ENCODE measurements at places on chromosomes 2 and 18.

GRCh38 chr2:109260886-109261700 lies 132.1 kb downstream of the SH3RF3 start:
- no peak for DNase-seq
- H3K36me3 ChIP-seq: no peaks in the 10 kb centered on the region
- no peaks in the 10 kb centered on the region for H3K4me1 ChIP-seq

DNA sequence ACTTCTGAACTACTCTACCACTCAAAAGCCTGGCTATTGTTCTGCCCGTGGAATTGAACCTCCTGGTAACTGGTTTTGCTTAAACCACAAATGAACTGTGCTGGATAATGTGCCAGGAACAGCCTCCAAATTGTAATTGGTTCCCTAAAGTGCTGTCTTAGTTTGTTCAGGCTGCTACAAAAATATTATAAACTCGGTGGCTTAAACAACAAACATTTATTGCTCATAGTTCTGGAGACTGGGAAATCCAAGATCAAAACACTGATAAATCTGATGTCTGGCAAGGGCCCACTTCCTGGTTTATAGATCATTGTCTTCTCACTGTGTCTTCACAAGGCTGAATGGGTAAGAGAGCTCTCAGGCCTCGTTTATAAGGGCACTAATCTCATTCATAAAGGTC lies 149.2 kb upstream of the NCKAP5 start:
- H3K27ac ChIP-seq: no peak overlapping the region
- H3K4me3 ChIP-seq: no peak overlapping the region
- no peaks in the 10 kb centered on the region for H3K36me3 ChIP-seq

- no peaks in the 10 kb centered on the region for H3K27me3 ChIP-seq
- no peak for DNase-seq
- no peaks in the 10 kb centered on the region for H3K4me1 ChIP-seq
- no peak overlapping the region for H3K27ac ChIP-seq
- H3K4me3 ChIP-seq: no peak overlapping the region
- no peaks in the 10 kb centered on the region for H3K36me3 ChIP-seq
Observed at GRCh38 chr18:28834889-28835288, 658.0 kb upstream of the CDH2 start.

GRCh38 chr2:164887434-164888144 lies 46.0 kb upstream of the COBLL1 start:
- H3K27me3 ChIP-seq: peaks cover 4% of the 10 kb centered on the region
- no peak overlapping the region for H3K27ac ChIP-seq
- no peak overlapping the region for H3K4me3 ChIP-seq

DNA sequence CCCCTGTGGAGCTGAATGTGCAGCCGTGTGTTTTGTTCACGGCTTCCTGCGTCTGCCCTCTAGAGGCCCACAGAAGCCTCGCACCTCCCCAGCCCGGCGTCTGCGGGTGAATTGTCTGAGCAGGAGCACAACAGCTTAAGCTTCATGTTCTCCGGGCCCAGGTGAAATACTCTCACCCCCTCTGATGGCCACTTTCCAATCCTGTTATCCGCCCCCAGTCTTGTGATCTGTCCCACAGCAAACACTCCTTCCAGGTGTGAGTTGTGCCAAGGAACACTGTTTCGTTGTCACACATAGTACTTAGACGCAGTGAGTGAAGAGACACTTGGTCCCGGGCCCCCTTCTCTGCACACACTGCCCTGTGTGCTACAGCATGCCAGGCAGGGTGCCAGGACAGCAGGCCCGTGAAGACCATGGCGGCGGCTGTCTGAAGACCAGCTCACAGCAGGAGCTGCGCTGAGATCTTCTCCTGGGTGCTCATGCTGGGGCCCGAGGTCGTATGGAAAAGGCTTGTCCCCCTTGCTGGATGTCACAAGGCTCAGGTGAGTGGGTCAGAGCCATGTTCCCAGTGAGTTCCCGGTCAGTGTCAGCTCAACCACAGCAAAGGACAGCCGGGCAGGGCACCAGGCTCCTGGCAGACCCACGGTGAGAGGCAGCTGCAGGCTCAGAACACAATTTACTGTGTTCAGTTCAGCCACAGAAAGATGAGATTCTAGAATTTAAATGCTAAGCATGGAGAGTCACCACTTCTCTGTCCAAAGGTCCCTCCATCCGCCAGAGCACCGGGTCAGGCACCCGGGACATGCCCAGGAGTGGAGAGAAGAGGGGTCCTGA lies 6.8 kb upstream of the PXDN start:
- peak; percentile 36 for DNase-seq
- no peaks in the 10 kb centered on the region for H3K36me3 ChIP-seq
- H3K27me3 ChIP-seq: peaks cover 19% of the 10 kb centered on the region
- peaks cover 4% of the 10 kb centered on the region for H3K4me1 ChIP-seq
- H3K4me3 ChIP-seq: no peak overlapping the region

GRCh38 chr2:234705108-234705507 lies 208.2 kb upstream of the ARL4C start:
- peaks cover 13% of the 10 kb centered on the region for H3K27me3 ChIP-seq
- DNase-seq: no peak
- H3K4me1 ChIP-seq: peaks cover 2% of the 10 kb centered on the region
- H3K4me3 ChIP-seq: no peak overlapping the region
- no peak overlapping the region for H3K27ac ChIP-seq
- no peaks in the 10 kb centered on the region for H3K36me3 ChIP-seq

DNA sequence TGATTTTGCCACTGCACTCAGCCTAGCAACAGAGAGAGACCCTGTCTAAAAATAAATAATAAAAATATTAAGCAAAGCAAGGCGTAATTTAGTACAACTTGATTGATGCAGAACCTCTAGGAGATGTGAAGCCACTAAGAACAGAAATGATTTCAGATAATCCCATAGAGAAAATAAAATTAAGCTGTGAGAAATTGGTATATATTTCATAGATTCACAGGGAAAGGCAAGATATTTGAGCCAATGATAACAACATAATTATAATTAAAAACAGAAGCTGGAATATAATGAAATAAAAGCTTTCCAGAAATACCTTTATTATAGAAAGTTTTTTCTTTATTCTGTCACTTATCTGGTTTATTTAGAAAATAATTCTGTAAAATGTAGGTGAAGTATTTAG lies 88.9 kb upstream of the GULP1 start:
- no peaks in the 10 kb centered on the region for H3K36me3 ChIP-seq
- no peak for DNase-seq
- no peaks in the 10 kb centered on the region for H3K27me3 ChIP-seq
- no peak overlapping the region for H3K4me3 ChIP-seq
- no peak overlapping the region for H3K27ac ChIP-seq

- DNase-seq: no peak
- no peaks in the 10 kb centered on the region for H3K27me3 ChIP-seq
- H3K4me3 ChIP-seq: no peak overlapping the region
- H3K4me1 ChIP-seq: no peaks in the 10 kb centered on the region
- H3K27ac ChIP-seq: no peak overlapping the region
- no peaks in the 10 kb centered on the region for H3K36me3 ChIP-seq
Observed at GRCh38 chr2:106798826-106799552, 87.0 kb downstream of the ST6GAL2 start.

DNA sequence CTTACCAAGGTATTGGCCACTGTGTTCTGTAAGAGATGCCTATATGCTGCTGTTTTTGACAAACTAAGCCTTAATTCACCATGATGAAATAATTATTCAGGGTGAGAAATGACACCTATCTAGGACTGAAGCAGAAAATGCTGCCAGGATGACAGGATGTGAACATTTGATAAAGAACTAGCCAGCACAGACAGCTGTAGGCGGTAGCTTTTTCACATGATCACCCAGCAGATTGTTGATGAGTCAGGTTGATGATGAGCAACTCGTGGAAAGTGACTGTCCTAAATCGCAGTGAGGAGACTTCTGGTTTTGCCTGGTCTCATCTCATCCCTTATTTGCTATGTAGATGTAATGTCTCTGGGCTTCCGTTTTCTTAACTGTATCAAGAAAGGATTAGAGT lies 144.1 kb downstream of the PRPF40A start:
- H3K4me1 ChIP-seq: peaks cover 10% of the 10 kb centered on the region
- peaks cover 14% of the 10 kb centered on the region for H3K27me3 ChIP-seq
- H3K4me3 ChIP-seq: no peak overlapping the region
- peak overlapping the region; percentile 35 for H3K27ac ChIP-seq
- H3K36me3 ChIP-seq: no peaks in the 10 kb centered on the region

DNA sequence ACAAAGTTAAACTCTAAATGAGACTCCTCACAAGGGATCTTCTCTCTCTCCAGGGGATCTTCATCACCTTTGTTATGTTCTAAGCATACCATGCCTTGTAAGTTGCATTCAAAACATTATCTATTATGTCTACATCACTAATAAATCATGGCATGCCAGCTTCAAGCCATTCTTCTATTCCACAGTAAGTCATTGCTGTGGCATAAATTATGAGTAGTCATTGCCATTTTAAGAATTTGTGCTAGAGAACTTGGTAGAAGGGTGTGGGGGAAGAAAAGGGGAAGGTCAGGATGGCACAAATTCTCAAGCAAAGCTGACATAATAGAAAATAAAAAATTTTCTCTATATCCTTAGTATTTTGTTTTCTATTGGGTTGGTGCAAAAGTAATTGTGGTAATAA lies 33.5 kb downstream of the BARD1 start:
- no peaks in the 10 kb centered on the region for H3K4me1 ChIP-seq
- peaks cover 46% of the 10 kb centered on the region for H3K36me3 ChIP-seq
- H3K4me3 ChIP-seq: no peak overlapping the region
- H3K27ac ChIP-seq: no peak overlapping the region
- no peaks in the 10 kb centered on the region for H3K27me3 ChIP-seq
- DNase-seq: no peak

GRCh38 chr2:169860149-169860548 lies 32.9 kb downstream of the UBR3 start:
- no peak for DNase-seq
- H3K4me1 ChIP-seq: peaks cover 15% of the 10 kb centered on the region
- no peak overlapping the region for H3K27ac ChIP-seq
- no peak overlapping the region for H3K4me3 ChIP-seq

DNA sequence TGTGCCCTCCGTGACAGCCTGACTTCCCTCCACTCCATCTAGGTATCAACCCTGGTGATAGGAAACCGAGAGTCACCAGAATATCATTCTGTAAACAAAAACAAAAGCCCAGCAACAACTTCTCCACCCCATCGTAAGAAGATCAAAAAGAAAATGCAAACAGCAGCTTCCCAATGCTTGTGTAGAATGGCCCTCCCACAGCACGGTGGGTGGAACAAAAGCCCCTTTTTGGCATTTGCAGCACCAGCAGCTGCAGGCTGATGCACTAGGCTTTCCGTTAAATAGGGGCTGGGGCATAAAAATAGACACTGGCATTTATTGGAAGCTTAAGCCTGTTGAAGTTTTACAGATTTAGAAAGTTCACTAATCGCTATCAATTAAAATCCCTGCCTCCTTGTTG lies 513.0 kb downstream of the GALR1 start:
- DNase-seq: no peak
- no peak overlapping the region for H3K27ac ChIP-seq
- no peaks in the 10 kb centered on the region for H3K36me3 ChIP-seq

GRCh38 chr2:14996351-14997014 lies 364.0 kb downstream of the LRATD1 start:
- H3K4me3 ChIP-seq: no peak overlapping the region
- no peak overlapping the region for H3K27ac ChIP-seq
- no peak for DNase-seq
- no peaks in the 10 kb centered on the region for H3K4me1 ChIP-seq

DNA sequence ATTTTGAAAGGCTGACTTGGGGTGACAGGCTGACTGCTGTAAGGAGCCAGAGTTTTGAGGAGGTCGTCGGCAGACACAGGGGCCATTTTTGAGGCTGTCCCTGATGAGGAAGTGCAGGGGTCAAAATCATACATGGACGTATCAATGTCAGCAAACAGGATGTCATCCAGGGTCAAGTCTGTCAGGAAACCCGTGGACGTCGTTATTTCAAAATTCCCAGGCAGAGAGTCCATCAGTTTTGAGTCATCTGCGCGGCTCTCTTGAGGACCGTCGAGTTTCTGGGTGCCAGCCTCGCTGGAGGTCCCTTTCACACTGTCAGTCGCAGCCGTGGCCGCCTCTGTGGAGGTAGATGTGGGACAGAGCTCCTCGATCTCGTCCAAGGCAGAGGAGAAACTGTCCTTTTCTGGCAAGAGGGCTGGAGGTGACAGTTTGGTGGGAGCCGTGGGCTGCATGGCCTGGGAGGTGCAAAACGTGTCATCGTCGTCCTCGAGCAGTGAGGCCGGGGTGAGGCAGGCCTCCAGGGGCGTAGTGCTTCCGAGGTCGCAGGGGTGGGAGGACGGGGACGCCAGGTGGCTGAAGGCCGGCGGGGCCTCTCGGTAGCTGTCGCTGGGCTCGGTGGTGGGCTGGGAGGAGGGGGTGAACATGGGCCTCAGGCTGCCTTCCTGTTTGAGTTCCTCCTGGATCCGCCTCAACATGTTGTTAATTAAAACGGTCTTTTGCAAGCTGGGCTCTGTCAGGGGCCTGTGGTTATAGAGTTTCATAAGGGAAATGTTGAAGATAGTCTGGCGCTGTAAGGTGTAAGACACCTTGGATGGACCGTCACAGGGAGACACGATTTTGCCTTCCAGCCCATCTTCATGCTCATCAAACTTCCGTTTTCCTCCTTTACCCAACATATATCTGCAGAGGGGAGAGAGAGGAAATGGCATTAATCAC lies 17.5 kb downstream of the SERTAD2 start:
- H3K36me3 ChIP-seq: peaks cover 16% of the 10 kb centered on the region
- peak overlapping the region; percentile 52 for H3K27ac ChIP-seq
- H3K4me3 ChIP-seq: peak overlapping the region; percentile 24
- no peak for DNase-seq

- no peaks in the 10 kb centered on the region for H3K4me1 ChIP-seq
- H3K27ac ChIP-seq: no peak overlapping the region
- H3K36me3 ChIP-seq: no peaks in the 10 kb centered on the region
- no peak overlapping the region for H3K4me3 ChIP-seq
Observed at GRCh38 chr18:36711813-36712444, 116.9 kb downstream of the TPGS2 start.

GRCh38 chr2:46232860-46233259 lies 64.3 kb upstream of the EPAS1 start:
- no peak overlapping the region for H3K27ac ChIP-seq
- H3K27me3 ChIP-seq: no peaks in the 10 kb centered on the region
- no peak for DNase-seq
- H3K4me3 ChIP-seq: no peak overlapping the region
- peaks cover 38% of the 10 kb centered on the region for H3K4me1 ChIP-seq

DNA sequence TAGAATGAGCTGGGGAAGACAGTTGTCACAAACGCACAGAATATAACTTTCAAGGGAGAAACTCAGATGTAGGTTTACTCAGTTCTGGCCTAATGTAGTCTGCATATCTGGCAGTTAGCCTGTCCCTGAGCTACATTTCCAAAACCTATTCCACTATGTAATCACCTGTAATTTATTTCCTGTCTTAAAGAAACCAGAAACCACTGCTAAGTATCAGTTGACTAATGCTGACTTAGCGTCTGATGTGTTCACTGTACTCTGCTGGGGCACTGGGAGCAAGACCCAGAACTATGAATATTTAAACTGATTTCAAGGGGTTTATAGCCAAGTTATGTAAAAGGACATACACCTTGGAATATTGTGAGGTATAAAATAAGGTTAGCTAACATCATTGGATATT lies 1995.2 kb upstream of the PIK3C3 start:
- H3K36me3 ChIP-seq: no peaks in the 10 kb centered on the region
- H3K27ac ChIP-seq: no peak overlapping the region
- H3K27me3 ChIP-seq: no peaks in the 10 kb centered on the region
- no peak for DNase-seq
- no peak overlapping the region for H3K4me3 ChIP-seq

- no peak for DNase-seq
- H3K27me3 ChIP-seq: no peaks in the 10 kb centered on the region
- no peak overlapping the region for H3K27ac ChIP-seq
- H3K4me3 ChIP-seq: no peak overlapping the region
- H3K36me3 ChIP-seq: no peaks in the 10 kb centered on the region
- no peaks in the 10 kb centered on the region for H3K4me1 ChIP-seq
Observed at GRCh38 chr2:100482741-100483140, 12.5 kb downstream of the NMS start.

- DNase-seq: peak; percentile 69
- peaks cover 35% of the 10 kb centered on the region for H3K4me1 ChIP-seq
- H3K36me3 ChIP-seq: no peaks in the 10 kb centered on the region
- H3K27ac ChIP-seq: no peak overlapping the region
- peaks cover 8% of the 10 kb centered on the region for H3K27me3 ChIP-seq
- no peak overlapping the region for H3K4me3 ChIP-seq
Observed at GRCh38 chr2:203583701-203584100, 48.6 kb upstream of the RAPH1 start.
